PC-9 (cell line): ENCODE measurements at places on chromosomes 2 and 18. TPM values are rescaled to one million over a fixed set of nuclear protein-coding genes. Genes with fewer than 3 reads are reported as not detected.

DNA sequence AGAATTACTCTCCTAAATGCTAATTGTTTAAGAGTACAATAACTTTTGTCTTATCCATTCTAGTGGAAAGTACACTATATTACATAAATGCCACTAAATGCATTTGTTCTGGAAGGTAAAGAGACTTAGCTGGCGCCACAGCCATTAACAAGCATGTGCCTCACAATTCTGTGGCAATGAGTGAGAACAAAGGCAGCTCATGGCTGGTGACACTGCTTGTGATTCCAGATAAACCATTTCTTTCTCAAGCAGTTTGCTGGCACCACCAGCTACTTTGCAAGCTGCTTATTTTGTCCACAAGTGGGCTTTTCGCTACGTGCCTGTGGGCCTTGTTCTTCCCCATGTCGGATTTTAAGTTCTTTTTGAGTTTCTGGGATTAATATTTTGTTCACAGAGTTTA is 147.6 kb upstream of the SMAD7 start:
- no peak for DNase-seq

DNA sequence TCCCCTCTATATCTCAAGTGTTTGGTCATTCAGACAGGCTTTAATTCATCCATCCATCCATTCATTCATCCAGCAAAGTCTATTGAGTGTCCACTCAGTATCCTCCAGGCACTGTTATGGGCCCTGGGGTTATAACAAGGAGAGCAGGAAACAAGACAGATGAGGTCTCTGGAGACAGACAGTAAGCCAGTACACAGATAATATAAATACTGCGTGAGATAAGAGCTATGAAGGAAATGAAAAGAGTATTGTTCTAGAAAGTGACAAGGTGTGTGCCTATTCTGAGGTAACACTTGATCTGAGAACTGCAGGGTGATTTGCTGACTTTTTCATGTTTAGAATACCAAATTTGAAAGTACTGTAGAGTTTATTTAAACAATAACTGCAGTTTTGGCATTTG is 98.3 kb downstream of the OSBPL6 start:
- DNase-seq = no peak

DNA sequence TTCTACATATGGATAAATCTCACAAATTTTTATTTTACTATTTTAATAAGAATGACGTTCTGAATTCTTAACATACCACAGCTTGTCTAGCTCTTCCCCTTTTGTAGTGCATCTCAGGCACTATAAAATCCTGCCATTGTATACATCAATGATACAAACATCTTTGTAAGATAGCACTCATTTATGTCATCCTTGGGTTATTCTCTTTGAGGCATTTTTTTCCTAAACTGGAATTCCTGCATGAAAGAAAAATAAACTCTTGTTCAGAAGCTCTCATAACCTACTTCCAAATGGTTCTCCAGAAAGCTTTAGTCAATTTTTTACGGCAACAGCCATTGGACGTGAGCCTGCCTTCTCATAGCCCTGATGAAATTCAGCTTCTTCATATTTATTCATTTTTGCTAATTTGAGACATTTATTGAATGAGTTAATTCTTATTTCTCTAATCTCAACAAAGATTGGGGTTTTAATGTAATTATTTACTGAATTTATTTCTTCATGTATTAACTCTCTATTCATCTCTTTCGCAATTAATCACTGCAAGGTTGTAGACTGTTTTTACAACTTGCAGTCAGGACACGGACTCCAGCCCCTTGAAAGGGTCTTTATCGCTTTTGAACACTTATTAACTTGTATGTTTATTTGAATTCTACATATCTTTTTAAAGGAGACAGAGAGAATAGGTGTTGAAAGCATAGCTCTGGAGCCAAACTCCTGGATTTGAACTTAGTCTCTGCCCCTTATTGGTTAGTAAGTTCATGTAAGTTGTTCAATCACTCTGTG is 57.6 kb upstream of the PARD3B start:
- DNase-seq = no peak

DNA sequence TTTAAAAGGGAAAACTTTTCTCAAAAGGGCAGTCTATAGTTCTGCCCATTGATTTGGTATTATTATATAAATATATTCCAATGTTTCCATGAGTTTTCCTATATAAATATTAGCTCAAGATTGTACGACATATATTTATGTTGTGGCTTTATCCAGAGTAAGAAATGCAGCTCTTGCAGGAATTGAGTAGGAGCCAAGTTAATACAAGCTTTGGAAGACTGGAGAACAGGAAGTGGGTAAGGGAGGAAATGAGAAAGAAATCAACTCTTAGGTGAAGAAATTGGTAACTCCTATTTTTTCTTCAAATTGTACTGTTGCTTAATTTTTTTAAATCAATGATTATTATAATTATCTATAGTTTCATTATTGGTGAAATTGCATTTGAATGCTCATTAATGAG is 105.4 kb upstream of the FAM117B start:
- DNase-seq = no peak

DNA sequence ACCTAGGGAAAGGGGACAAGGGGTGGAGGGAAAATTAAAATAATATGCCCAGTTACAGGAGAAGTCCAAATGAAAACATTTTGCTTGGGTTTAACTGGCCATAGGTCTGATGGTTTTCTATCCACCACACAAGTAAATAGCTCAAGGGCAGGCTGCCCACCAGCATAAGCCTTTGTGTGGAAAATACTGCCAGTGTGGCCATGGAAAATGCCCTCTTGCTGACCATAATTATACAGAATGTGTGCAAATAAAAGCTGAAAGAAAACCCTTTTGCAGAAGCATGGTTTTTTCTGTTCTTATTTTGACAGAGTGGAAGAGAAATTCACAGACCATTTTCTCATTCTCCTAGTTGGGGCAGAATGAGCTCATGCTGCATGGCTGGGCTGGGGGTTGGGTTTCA is 111.3 kb upstream of the SIX2 start:
- DNase-seq = peak; percentile 78

GRCh38 chr18:58541789-58542425 is 87.0 kb downstream of the ALPK2 start:
- DNase-seq = peak; percentile 50

- no peak for DNase-seq
These were observed 639.6 kb downstream of the IRS1 start for GRCh38 chr2:226159875-226160479.

DNA sequence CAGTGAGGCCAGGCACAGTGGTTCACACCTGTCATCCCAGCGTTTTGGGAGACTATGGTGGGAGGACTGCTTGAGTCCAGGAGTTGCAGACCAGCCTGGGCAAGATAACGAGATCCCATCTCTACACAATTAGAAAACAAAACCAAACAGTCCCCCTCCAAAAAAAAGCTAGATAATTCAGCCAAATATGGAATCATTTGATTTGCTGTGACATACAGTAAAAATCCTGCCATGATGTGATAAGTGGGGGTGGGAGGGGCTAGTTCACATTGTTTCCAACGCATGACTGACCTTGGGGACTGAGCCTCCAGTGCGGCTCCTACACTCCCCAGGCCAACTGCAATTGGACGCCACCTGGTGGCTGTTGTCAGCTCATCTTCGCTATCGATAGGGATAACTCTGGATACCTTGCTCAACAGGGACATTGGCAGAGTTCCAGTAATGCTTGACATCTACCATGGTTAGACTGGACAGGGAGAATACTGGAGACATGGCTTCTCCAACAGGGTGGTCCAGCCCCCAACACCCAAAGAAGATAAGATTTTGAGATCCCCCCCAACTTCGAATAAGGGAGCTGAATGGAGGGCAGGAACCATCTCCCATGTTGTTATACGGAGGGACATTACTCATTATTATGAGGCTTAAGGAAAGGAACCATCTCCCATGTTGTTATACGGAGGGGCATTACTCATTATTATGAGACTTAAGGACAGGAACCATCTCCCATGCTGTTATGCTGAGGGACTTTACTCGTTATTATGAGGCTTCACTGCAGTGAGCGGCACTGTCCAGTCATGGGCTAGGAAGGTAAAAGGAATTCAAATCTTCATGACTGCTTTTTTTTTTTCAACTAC is 135.9 kb downstream of the TGIF1 start:
- peak; percentile 81 for DNase-seq

Gene FSHR
- not detected in 2 replicates for total RNA-seq

Gene GLI2
- total RNA-seq = 11.6 and 14.6 TPM in 2 replicates

Gene CASP10
- total RNA-seq = 15.2 and 16.9 TPM in 2 replicates

Gene IAH1
- 28.7 and 37.3 TPM in 2 replicates for total RNA-seq
